Activated naive CD4-positive, alpha-beta T cell treated with Interleukin-2 at 50 U/mL for 16 hours (primary cell): ENCODE measurements at places on chromosomes 16 and 17.

DNA sequence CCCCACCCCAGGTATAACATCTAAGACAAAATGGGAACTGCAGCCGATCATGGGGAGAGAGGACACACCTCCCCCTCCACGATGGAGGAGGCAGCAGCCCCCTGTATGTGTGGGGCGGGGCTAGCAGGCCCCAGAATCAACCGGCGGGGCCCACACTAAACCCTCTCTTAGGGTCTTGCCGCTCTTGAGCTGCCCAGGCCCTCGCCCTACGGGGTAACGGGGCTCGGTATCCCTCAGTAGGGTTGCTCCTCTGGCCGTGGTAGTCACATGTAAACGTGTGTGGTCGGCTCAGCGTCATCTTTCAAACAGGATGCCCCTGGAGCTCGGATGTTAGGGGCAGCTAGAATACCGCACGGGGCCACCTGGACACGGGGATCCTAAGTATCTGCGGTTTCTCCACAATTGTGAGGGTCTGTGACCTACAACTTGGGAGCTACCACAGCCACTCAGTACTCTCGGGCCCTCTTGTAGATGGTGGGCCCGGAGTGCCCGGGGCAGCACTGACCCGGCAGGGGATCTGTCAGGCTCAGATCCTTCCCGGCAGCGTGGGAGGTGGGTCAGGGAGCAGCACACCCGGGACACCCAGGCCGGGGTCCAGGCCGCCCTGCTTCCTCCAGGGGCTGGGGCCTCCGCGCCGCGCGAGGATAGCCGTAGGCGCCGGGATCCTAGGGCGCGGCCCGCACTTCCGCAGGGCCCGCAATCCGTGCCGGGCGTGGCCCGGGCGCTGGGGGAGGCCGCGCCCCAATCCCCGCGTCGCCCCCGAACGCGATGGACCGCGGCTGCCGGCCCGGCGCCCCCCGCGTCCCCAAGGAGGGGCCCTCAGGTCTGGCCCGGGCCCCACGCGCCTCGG is 781 bp downstream of the ARHGDIA start:
- peak; percentile 49 for DNase-seq

GRCh38 chr16:56789360-56789759 is 59.4 kb downstream of the NUP93 start:
- DNase-seq: peak; percentile 5

DNA sequence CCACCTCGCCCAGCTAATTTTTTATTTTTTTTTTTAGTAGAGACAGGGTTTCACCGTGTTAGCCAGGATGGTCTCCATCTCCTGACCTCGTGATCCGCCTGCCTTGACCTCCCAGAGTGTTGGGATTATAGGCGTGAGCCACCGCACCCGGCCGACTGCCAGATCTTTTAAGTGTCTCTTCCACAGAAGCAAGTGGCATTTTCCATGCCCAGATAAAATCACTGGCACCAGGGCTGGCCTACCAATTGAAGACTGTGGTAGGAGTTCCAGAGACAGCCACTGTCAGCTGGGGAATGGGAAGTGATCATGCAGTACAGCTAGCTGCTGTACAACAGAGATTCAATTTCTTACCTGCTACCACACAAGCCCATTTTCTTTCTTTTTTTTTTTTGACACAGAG is 17.9 kb downstream of the CNP start:
- DNase-seq: no peak

- DNase-seq: no peak
Observed at GRCh38 chr16:84137287-84137686, 7.7 kb downstream of the HSDL1 start.

GRCh38 chr16:71464231-71464630 is 2.2 kb upstream of the ZNF23 start:
- DNase-seq: no peak

DNA sequence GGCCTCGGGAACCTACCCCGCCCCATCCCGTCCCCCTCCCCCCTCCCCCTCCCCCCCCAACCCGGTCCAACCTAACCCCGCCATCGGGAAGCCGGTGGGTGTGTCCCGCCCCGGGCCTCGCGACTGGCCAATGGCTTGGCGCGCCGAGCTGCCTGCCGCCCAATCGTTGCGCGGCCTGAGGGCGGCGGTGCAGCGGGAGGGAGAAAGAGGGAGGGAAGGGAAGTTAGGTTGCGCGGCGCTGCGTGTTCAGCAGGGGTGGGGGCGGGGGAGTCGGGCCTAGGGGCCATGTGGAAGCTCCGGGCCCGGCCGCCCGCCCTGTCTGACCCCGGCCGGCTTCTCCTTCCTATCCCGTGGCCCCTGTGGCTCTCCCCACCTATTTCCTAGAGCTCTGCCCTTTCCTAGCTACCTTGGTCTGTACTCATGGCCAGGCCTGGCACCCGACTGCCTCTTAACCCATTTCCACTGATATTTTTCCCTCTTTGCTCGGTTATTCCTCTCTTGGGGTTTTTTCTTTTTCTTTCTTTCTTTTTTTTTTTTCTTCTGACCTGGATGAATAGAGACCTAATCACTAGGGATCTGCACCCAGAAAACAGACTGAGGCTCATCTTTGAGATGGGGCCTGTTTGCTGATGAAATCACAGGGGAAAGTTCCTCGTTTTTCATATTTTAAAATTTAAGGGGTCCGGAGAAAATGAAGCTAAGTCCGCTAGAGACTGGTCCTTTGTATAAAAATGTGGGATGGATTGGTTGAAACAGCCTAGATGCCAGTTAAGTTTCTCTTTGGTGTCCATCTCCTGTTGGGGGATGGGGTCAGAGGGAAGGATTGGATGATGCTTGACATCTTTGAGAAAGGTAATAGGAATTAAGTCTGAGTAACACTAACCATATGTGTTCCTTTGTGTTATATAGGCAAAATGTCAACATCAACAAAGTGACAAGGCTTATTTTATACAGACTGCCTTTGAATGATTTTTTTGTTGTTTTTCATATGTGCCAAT is 1.1 kb downstream of the KPNB1 start:
- DNase-seq: peak; percentile 96

DNA sequence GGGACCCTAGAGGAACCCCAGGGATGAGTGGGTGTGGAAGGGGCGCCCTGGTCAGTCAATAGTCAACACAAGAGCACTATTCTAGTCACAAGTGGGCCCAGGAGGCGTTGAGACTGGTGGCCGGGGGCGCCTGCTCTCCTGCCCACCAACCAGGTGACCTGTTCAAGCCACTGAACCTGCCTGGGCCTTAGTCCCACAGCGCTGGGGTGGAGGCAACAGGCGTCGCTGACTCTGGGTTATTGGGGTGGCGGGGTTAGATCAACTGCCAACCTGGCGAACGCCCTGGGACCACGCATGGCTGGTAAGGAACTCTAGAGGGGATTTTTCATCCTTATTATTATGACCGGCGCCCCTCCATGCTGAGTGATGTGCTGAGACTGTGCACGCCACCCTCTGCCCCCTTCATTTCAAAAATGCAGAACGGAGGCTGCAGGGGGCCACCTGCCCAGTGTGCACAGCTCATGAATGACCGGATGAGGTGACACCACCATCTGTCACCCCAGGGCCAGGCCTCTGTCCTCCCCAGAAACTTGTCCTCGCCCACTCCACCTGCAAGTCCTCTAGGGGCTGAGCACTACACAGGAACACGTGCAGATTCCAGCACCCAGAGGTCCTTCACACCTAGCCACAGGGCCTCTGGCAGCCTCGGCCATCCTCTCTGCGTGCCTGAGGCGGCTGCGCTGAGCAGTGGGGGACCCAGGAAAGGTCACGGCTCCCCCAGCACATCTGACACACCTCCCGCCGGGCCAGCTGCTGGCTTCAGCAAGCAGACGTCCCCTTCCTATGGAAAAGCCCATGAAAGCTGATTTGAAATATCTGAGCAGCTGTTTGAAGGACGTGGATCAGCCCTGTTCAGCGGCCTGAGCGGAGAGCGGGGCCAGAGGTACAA is 51.6 kb upstream of the DNAH17 start:
- DNase-seq: no peak
